ENCODE measurements at places on chromosomes 13 and 19. TPM values are rescaled to one million over a fixed set of nuclear protein-coding genes. Genes with fewer than 3 reads are reported as not detected.

The MTRF1 gene
- 6.8 TPM for polyA plus RNA-seq

The FREM2 gene
- polyA plus RNA-seq: not detected

The CEACAM8 gene
- not detected for polyA plus RNA-seq

DNA sequence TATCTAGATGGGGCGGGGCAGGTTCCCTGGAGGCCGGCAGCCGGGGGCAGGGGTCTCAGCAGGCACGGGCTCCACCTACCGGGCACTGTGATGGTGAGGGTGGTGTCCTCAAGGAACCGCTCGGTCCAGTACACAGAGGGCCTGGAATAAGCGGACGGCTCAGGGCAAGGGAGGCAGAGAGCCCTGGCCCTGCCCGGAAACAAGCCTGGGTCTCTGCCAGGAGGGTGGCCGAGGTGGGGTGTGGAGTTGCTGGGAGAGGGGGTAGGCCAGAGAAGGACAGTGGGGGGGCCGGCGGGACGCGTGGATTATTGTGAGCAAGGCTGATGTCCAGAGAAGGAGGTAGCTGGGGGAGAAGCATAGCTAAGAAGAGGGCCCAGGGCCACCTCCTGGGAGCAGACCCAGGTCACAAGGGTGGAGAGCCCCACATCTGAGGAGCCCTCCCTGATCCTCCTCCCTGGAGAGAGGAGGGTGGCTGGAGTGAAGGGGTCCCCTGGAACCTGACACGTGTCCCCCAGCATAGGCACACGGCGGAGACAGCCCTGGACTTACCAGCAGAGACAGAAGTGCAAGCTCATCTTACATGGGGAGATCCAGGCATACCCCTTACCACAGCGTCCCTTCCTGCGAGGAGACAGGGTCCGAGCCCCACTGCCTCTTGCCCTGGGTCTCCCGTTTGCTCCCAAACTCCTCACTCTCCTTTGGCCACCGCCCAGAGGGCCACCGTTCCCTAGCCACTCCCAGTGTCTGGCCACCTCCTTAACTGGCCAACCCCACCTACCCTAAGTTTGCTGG is 29.0 kb upstream of the MIER2 start:
- no peak for DNase-seq
- no peaks in the 10 kb centered on the region for H3K36me3 ChIP-seq
- H3K27me3 ChIP-seq: peaks cover 57% of the 10 kb centered on the region
- peaks cover 1% of the 10 kb centered on the region for H3K4me1 ChIP-seq
- no peak overlapping the region for H3K27ac ChIP-seq
- H3K4me3 ChIP-seq: no peak overlapping the region

GRCh38 chr19:42246143-42246921 is 3.9 kb upstream of the GSK3A start:
- H3K27me3 ChIP-seq: no peaks in the 10 kb centered on the region
- H3K4me3 ChIP-seq: no peak overlapping the region
- peaks cover 16% of the 10 kb centered on the region for H3K4me1 ChIP-seq
- peak; percentile 83 for DNase-seq
- peaks cover 15% of the 10 kb centered on the region for H3K36me3 ChIP-seq
- peak overlapping the region; percentile 24 for H3K27ac ChIP-seq

DNA sequence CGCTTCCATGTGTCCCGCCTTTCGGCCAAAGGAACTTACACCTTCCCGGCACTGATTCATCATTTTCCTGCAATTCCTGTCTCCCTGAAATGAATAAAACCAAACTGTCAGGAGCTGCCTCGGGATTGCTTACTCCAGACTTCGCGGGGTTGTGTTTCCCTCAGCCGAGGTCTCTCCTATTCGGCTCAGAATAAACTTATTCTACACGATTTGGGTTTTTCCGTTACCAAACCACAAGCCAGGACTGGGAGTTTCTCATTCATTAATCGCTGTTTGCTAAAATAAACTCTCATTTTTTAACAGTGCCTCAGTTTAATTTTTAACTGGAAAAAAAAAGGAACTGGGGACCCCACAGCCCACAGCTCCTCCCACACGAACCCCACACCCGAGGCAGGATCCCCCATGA is 667 bp downstream of the ZNF878 start:
- no peaks in the 10 kb centered on the region for H3K27me3 ChIP-seq
- H3K4me1 ChIP-seq: no peaks in the 10 kb centered on the region
- peak; percentile 14 for DNase-seq
- H3K4me3 ChIP-seq: peak overlapping the region; percentile 88
- no peaks in the 10 kb centered on the region for H3K36me3 ChIP-seq
- H3K27ac ChIP-seq: no peak overlapping the region

DNA sequence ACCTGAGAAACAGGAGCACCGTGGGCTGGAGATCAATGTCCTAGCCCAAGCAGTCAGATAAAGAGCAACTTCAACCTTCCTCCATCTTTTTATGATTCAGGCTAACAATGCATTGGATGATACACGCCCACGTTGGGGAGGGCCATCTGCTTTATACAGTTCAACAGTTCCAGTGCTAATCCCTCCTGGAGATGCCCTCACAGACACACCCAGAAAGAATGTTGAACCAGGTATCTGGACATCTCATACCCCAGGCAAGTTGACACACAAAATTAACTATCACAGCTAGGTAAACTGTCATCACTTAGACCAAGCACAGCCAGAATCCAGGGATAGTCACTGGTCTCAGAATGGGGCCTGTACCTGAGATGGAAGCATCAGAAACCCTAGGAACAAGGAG is 20.6 kb upstream of the SERPINE3 start:
- DNase-seq: no peak
- H3K36me3 ChIP-seq: no peaks in the 10 kb centered on the region
- H3K4me1 ChIP-seq: peaks cover 2% of the 10 kb centered on the region
- H3K27ac ChIP-seq: no peak overlapping the region

DNA sequence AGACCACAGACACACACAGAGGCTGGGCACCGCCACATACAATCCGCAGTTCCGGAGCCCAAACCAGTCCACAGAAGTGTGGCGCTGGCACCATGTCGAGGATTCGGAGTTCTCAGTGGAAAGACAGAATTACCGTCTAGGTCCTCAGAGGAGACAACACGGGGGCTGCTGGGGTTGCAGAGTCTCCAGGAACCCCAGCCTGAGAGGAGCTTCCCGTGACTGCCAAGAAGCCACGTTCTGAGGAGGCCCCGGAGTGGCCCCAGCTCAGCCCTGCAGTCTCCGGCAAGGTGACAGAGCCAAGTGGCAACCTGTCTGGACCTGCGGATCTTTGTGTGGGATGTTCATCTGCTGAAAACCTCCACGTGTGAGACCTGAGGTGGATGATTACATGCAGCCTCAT is 7.3 kb upstream of the ADPRHL1 start:
- no peak overlapping the region for H3K4me3 ChIP-seq
- H3K36me3 ChIP-seq: peaks cover 36% of the 10 kb centered on the region
- H3K4me1 ChIP-seq: peaks cover 2% of the 10 kb centered on the region
- no peaks in the 10 kb centered on the region for H3K27me3 ChIP-seq

DNA sequence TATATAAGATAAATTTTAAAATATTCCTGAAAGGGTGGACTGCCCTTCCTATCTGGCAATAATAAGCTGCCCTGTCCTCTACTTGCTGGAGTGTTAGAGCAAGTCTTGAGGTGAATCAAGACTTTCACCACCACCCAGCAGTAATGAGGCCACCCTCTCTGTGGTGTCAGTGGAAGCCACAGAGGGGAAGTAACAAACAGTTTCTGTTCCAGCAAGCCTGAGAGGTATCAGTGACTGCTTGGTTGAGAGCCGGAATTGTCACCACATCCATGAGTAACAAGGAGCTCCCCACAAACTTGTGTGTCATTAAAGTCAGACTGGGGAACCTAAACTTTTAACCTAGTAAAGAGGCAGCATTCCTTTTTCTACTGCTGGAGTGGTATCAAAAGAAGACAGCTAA is 532.7 kb upstream of the SPRY2 start:
- H3K27ac ChIP-seq: no peak overlapping the region
- H3K4me3 ChIP-seq: no peak overlapping the region
- no peaks in the 10 kb centered on the region for H3K36me3 ChIP-seq
- H3K27me3 ChIP-seq: no peaks in the 10 kb centered on the region

DNA sequence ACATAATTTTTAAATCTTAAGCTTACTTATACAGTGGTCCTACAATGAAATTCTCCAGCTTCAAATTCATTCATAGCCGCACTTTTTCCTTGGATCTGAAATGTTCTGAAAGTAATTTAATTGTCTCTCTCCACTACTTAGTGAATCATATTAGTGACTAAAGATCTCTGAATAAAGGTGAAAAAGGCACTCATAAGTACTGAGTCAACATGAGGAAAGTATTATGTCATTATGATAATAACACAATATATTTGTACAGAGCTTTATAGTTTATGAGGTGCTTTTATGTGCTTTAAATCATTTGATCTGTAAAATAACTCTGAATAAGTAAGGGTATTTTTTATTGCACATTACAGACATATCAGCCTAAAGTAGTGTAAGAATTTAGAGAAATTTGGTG is 628.2 kb upstream of the SLITRK5 start:
- H3K36me3 ChIP-seq: no peaks in the 10 kb centered on the region
- no peak overlapping the region for H3K27ac ChIP-seq
- no peak overlapping the region for H3K4me3 ChIP-seq
- no peaks in the 10 kb centered on the region for H3K27me3 ChIP-seq
- H3K4me1 ChIP-seq: no peaks in the 10 kb centered on the region

DNA sequence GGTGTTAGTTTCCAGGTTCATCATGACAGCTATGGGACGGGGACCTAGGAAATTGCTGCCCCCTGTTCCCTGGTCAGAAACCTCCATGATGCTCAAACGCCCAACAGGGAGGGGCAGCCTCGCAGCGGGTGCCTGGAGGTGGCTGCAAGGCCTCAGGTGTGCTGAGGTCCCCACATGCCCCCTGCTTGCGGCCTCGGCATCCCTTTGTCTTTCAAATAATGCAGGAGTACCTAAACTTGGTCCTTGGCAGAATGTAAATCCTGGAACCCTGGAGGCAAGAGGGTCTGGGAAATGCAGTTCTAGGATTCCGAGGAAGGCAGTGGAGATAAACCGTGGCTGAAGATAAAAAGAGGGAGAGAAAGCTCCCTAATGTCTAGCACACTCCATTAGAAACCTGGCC is 52.4 kb downstream of the SKA3 start:
- H3K4me3 ChIP-seq: no peak overlapping the region
- H3K27ac ChIP-seq: no peak overlapping the region
- H3K4me1 ChIP-seq: peaks cover 3% of the 10 kb centered on the region
- no peaks in the 10 kb centered on the region for H3K27me3 ChIP-seq

DNA sequence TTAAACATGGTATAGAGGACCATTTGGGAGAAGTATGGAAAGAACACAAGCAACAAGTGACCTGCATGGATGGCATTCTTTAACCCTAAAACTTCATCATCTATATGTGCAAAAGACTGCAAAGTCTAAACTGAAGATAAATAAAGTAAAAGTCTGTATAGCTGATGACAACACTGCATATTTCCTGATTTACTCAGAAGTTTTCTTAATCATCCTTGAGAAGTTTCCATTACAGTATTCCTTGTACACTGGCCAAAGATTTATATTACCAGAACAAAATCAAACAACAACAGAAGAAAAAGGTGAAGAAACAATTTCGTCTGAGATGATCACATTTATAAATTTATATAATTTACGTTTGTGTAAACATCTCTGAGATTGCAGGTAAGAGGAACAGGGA is 805.7 kb downstream of the PCDH9 start:
- no peaks in the 10 kb centered on the region for H3K4me1 ChIP-seq
- no peaks in the 10 kb centered on the region for H3K36me3 ChIP-seq
- no peak overlapping the region for H3K27ac ChIP-seq
- no peaks in the 10 kb centered on the region for H3K27me3 ChIP-seq
- peak; percentile 75 for DNase-seq

DNA sequence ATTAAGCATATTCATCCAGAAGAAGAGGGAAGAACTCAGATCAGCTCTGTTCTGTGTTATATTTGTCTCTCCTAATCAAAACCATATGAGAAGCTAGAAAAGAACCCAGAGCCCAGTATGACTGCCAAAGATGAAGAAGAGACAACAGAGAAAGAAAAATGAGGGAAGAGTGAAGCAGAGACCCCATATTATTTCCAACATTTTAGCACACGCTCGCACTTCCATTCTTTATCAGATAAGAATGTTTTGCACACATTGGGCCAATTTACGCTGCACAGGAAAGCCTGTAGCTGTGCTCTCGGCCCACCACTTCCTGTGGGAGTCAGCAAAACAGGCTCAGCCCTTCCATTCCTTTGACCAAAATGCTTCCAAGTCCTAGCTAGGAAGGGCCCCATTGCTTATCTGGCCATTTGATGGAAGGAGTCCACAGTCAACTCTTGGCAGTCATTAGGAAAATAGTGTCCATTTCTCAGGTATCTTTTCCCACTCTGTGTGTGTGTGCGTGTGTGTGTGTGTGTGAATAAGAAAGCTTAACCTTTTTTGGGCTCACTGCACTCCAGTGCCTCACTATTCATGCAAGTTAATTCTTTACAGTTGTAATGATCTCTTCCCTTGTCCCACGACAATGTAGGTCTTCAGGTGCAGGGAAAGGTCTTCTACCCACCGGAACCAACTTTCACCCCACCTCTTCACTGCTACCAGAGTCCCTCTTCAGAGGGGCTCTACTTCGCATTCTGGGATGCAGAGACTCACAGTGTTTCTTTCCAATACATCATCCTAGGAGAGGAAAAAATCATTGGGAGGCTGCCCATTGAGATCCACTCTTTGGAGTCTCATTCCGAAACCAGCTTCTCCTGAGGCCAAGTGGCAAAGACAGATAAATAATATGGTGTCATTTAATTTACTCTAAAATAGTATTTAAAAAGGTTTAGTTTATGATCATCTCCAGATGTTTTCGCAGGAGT is 237.5 kb downstream of the COG6 start:
- no peaks in the 10 kb centered on the region for H3K27me3 ChIP-seq
- no peak overlapping the region for H3K4me3 ChIP-seq
- H3K36me3 ChIP-seq: no peaks in the 10 kb centered on the region
- no peak overlapping the region for H3K27ac ChIP-seq
- H3K4me1 ChIP-seq: no peaks in the 10 kb centered on the region

GRCh38 chr13:63628310-63628709 is 2212.7 kb upstream of the PCDH20 start:
- H3K36me3 ChIP-seq: no peaks in the 10 kb centered on the region
- no peak overlapping the region for H3K27ac ChIP-seq
- no peak for DNase-seq
- H3K4me1 ChIP-seq: no peaks in the 10 kb centered on the region
- H3K4me3 ChIP-seq: no peak overlapping the region
- no peaks in the 10 kb centered on the region for H3K27me3 ChIP-seq

GRCh38 chr13:28574617-28575142 is 79.8 kb upstream of the FLT1 start:
- peak; percentile 100 for DNase-seq
- H3K4me3 ChIP-seq: no peak overlapping the region
- no peaks in the 10 kb centered on the region for H3K27me3 ChIP-seq

DNA sequence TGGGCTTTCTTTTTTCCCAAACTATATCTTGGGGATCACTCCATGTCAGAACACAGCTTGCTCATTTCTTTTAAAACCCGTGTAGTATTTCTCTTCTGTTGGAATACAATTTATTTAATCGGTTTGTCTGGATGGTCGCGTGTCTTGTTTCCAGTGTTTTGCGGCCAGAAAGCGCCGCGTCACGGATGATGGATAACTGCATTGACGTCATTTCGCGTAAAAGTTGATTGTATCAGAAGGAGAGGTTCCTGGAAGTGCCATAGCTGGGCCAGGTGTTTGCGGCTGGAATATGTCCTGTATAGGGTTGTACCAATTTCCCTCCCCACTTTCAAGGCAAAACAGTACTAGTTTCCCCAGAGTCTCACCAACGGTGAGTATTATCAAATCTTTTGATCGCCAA is 9.7 kb downstream of the ACTL9 start:
- no peaks in the 10 kb centered on the region for H3K36me3 ChIP-seq
- DNase-seq: no peak
- no peaks in the 10 kb centered on the region for H3K27me3 ChIP-seq
- H3K27ac ChIP-seq: no peak overlapping the region
